ENCODE measurements at places on chromosomes 5 and 9. TPM values are rescaled to one million over a fixed set of nuclear protein-coding genes. Genes with fewer than 3 reads are reported as not detected.

The GPR150 gene
- not detected for total RNA-seq

The GEMIN5 gene
- 21.9 TPM for total RNA-seq

The FNBP1 gene
- total RNA-seq, result 44.1 TPM

DNA sequence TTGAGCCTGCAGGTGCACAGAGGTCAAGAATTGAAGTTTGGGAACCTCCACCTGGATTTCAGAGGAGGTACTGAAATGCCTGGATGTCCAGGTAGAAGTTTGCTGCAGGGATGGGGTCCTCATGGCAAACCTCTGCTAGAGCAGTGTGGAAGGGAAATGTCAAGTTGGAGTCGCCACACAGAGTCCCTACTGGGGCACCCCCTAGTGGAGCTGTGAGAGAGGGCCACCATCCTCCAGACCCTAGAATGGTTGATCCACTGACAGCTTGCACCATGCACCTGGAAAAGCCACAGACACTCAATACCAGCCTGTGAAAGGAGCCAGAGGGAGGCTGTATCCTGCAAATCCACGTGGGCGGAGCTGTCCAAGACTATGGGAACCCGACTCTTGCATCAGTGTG lies 78.0 kb downstream of the GABRA1 start:
- H3K4me1 ChIP-seq, result no peaks in the 10 kb centered on the region
- H3K27me3 ChIP-seq, result no peaks in the 10 kb centered on the region
- no peak for DNase-seq
- no peak overlapping the region for H3K4me3 ChIP-seq
- H3K27ac ChIP-seq, result no peak overlapping the region
- peaks cover 2% of the 10 kb centered on the region for H3K36me3 ChIP-seq

DNA sequence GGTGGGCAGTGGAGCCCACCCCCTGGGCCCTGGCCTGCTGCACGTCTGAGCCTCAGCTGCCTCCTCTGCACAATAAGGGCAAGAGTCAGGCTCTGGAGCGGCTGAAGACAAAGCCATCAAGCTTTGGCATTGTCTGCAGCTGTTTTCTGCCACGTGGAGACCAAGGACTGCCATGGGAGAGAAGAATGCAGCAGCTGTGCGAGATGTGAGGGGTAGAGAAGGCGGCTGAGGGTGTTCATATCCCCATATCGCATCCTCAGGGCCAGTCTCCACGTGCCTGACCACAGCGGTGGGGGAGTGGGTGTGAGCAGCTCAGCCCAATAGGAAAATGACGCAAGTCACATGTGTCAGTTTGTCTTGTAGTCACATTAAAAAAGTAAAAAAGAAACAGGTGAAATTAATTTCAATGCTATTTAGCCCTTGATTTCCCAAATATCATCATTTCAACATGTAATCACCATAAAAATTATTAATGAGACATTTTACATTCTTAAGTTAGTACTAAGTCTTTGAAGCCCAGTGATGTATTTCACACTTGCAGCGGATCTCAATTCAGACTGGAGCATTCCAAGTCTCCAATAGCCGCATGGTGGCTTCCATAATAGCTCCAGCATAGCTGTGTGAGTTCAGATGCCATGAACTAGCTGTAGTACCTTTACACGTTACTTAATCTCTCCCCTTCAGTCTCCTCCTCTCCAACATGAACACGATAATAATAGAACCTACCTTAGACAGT lies 6.6 kb downstream of the C1QTNF2 start:
- no peak overlapping the region for H3K27ac ChIP-seq

DNA sequence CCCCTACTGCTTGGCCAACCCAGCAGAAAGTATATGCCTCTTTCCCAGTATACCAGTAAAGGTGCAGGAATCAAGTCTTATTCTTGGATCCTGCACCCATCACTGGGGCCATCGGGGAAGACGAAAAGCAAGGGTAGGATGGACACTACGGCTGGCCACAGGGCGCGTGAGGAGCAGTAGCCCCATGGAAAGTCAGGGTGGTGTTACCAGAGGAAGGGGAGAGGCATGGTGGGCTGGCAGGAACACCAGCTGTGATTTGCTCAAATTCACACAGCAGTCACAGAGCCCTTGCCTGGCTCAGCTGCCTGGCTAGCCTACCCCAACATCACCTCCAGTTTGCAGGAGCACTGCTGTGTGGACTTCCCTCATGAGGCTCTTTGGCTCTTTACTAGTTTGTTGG lies 34.5 kb upstream of the SAP30L start:
- peaks cover 2% of the 10 kb centered on the region for H3K36me3 ChIP-seq
- peaks cover 3% of the 10 kb centered on the region for H3K27me3 ChIP-seq
- peaks cover 5% of the 10 kb centered on the region for H3K4me1 ChIP-seq
- no peak for DNase-seq
- H3K27ac ChIP-seq, result no peak overlapping the region
- no peak overlapping the region for H3K4me3 ChIP-seq

DNA sequence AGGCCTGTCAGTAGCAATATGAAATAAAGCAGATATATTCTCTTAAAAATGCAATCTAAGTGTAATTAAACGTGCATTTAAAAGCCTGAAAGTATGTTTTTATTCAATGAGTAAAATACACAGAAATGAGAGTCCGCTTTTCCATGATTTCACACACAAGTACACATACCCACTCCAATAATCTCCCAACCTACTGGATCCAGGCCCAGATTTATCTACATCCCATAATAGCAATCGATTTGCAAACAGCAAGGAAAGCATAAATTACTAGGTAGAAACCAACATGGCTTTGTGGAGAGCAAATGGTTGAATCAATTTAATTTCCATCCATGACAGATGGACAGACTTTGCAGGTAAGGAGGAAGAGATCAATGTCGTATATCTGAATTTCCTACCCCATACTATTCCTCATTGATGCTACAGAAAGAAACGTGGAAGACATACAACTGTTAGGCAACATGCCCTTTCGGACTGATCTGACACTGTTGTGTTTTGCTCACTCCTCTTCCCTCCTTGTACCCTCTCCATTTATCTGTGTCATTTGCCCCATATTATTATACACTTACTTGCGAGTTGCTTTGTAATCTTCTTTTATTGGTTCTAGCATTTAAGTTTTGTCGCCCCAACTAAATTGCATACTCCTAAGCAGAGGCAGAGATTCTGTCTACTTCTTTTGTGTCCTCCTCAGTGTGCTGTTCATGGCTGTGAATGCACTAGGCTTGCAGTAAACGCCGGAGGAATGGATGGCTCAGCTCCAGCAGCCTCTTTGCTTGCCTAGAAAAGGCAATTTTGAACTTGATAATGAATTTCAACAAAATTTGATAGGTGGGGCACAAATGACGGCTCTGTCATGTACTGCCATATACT lies 133.6 kb downstream of the NFIB start:
- no peaks in the 10 kb centered on the region for H3K27me3 ChIP-seq
- peaks cover 5% of the 10 kb centered on the region for H3K4me1 ChIP-seq
- no peak overlapping the region for H3K27ac ChIP-seq
- DNase-seq, result no peak
- no peak overlapping the region for H3K4me3 ChIP-seq

- H3K4me3 ChIP-seq, result no peak overlapping the region
- H3K27me3 ChIP-seq, result no peaks in the 10 kb centered on the region
- peaks cover 2% of the 10 kb centered on the region for H3K36me3 ChIP-seq
- H3K27ac ChIP-seq, result no peak overlapping the region
Measured at GRCh38 chr5:154042766-154043165, 4.0 kb downstream of the MFAP3 start.

DNA sequence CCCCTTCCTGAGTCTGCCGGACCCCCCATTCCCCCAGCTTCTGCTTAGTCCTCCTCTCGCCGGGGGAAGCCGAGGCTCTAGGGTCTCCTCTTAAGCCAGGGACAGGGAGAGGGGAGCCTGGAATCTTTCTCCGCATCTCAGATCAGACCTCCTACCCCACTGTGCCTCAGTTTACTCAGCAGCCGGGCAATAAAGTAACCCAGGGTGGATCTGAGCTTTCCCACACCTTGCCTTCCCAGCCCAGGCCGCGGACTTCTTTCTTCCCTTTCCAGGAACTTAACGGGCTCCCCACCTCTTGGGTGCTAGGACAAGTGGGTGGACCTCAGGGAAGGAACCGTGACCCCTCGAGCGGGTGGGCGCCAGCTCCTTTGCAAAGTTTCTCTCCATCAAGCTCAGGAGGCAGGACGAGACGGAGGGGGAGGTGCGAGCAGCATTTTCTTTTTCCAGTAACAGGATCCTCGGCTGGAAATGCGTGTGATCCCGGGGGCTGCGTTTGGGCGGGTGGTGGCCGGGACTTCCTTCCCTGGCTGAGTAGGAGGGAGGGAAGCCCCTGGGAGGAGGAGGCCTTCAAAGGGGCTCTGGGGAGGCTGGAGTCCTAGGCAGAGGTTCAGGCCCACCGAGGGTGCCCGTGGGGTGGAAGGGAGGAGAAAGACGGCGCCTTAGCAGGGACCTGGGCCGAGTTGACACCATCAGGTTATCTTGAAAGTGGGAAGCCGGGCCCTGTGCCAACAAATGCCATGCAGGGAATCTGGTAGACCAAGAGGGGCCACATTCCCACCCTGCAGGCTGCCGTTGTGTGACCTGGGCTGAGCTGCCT lies 795 bp downstream of the DAB2IP start:
- peak overlapping the region; percentile 49 for H3K27ac ChIP-seq
- H3K27me3 ChIP-seq, result no peaks in the 10 kb centered on the region
- DNase-seq, result no peak
- peaks cover 35% of the 10 kb centered on the region for H3K4me1 ChIP-seq
- peak overlapping the region; percentile 83 for H3K4me3 ChIP-seq

All from progenitor cell of endocrine pancreas (in vitro differentiated cells).